ENCODE measurements at places on chromosomes 3 and 15. TPM values are rescaled to one million over a fixed set of nuclear protein-coding genes. Genes with fewer than 3 reads are reported as not detected.

Gene MKRN2OS
- 7.6 TPM for total RNA-seq

Gene PP2D1
- total RNA-seq, result not detected

Gene NANOGP8
- total RNA-seq, result 1.6 TPM

Gene GOLGA8G
- total RNA-seq, result not detected

Gene FGD5
- total RNA-seq, result 12.0 TPM

Gene FBLN2
- 6.3 TPM for total RNA-seq

DNA sequence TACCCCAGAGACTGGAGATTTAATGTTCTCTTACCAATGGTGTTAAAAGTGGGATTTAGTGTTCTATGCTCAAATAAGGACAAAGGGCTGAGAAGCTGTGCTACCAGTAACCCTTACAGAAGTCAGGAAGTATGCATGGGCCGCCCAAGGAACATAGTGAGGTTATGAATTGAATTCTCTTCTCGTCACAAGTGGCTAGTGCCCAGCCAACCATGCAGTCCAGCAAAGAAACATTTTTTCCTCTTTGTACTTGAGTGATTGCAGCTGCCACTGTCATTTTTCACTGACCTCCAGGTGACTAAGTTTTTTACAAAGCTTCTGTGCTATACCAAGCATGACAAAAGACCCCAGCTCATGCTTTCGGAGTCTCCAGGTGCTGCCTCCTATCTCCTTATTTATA is 110.6 kb upstream of the DCBLD2 start:
- no peaks in the 10 kb centered on the region for H3K36me3 ChIP-seq
- no peak overlapping the region for H3K4me3 ChIP-seq
- H3K27ac ChIP-seq, result no peak overlapping the region

DNA sequence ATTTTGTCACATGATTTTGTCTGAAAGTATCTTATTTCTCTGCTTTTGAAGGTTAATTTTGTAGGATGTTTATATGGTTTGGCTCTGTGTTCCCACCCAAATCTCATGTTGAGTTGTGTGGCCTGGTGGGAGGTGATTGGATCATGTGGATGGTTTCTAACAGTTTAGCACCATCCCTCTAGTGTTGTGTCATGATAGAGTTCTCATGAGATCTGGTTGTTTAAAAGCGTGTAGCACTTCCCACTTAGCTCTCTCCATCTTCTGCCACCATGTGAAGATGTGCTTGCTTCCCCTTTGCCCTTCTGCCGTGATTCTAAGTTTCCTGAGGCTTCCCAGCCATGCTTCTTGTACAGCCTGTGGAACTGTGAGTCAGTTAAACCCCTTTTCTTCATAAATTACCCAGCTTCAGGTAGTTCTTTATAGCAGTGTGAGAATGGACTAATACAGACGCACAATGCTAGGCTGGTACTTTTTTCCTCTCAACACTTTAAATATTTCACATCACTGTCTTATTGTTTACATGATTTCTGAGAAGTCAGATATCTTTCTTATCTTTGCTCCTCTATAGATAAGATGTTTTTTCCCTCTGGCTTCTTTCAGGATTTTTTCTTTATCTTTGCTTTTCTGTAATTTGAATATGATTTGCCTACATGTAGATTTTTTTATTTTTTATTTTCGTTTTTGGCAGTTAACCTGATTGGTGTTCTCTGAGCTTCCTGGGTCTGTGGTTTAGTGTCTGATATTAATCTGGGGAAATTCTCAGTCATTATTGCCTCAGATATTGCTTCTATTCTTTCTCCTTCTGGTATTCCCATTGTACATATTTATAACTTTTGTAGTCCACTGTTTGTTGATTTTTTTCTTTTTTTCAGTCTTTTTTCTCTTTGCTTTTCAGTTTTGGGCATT is 22.2 kb downstream of the BTD start:
- no peak overlapping the region for H3K27ac ChIP-seq
- H3K4me1 ChIP-seq, result no peaks in the 10 kb centered on the region
- no peak overlapping the region for H3K4me3 ChIP-seq
- DNase-seq, result no peak
- H3K36me3 ChIP-seq, result no peaks in the 10 kb centered on the region

- DNase-seq, result no peak
- H3K36me3 ChIP-seq, result no peaks in the 10 kb centered on the region
- H3K4me1 ChIP-seq, result peaks cover 4% of the 10 kb centered on the region
Observed at GRCh38 chr3:24258260-24258659, 236.4 kb downstream of the THRB start.

DNA sequence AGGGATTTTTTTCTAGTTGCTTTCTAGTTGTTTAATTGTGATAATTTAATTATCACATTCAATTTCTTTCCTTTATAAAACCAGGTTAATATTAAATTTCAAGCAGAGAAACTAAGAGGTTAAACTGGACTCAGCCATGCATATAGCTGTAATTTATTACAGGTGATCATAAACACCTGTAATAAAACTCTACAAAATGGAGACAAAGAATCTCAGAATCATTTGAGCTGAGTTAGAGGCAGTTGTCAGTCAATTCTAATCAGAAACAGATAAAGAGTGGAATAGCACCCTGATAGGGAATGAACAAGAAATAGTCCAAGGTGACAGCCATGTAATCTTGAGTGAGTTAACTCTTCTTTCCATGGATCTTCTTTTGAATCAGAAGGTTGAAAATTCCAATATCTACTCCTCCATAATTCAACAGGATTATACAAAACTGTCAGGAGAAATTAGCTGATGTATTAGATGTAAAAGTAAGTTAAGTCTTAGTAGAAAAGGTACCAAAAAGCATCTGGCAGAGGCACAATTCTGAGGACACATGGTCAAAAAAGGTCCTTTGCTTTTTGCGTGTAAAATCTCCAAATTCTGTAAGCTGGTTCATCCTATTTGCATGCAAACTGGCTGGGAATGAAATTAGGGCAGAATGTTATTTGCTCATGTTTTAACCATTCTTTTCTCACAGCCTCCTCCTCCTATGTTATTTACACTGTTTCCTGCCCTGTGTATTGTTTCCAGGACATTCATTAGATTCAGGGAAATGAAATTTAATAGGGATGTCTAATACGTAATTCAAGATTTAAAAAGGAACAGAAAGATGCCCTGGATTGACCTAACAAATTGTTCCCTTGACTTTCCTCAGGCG is 39.4 kb upstream of the B3GNT5 start:
- H3K36me3 ChIP-seq, result no peaks in the 10 kb centered on the region
- no peaks in the 10 kb centered on the region for H3K4me1 ChIP-seq
- H3K27ac ChIP-seq, result no peak overlapping the region

DNA sequence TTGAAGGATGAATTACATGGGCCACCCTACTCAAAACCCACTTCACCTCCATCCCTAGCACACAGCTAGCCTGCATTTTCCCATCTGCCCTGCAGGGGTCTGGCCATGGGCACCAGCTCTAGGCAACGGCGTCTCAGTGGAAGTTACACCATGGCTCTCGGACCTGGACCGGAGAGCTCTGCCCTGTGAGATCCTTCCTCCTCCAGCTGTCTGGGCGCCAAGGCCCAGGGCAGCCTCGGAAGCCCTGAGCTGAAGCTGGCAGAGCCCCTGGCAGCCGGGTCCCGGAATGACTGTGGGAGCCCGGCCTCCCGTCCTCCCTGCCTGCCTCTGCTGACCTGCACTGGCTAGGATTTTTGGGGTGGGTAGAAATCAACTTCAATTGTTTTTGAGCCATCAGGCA is 98.9 kb downstream of the CHSY1 start:
- no peaks in the 10 kb centered on the region for H3K27me3 ChIP-seq
- no peak overlapping the region for H3K27ac ChIP-seq
- DNase-seq, result no peak
- no peaks in the 10 kb centered on the region for H3K36me3 ChIP-seq
- H3K4me3 ChIP-seq, result no peak overlapping the region
- no peaks in the 10 kb centered on the region for H3K4me1 ChIP-seq

DNA sequence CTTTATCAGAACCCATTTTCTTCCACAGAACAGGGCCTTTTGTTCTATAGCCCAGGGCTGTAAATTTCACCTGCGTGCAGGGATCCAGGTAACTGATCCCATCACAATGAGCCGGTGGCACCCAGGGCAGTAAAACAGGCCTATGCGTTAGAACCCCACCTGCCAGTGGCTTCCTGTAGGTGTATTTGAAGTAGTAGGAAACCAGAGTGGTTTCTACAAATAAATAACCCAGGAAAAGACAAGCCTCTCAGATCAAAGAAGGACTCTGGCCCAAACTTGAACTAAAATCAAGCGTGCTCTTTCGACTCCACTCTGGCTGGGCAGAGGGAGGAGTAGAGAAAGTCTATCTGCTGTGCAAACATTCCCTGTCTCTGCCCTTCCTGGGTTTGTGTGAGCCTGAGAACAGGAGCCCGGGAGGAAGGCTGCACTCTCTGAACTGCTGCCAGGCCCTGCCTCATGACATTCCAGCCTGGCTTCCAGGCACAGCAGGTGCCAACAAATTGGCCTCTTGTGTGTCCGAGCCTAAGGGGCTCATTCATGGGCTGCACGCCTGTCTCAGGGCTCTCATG is 77.7 kb downstream of the CEMIP start:
- no peaks in the 10 kb centered on the region for H3K36me3 ChIP-seq
- no peaks in the 10 kb centered on the region for H3K27me3 ChIP-seq
- no peak overlapping the region for H3K4me3 ChIP-seq
- H3K4me1 ChIP-seq, result peaks cover 25% of the 10 kb centered on the region

DNA sequence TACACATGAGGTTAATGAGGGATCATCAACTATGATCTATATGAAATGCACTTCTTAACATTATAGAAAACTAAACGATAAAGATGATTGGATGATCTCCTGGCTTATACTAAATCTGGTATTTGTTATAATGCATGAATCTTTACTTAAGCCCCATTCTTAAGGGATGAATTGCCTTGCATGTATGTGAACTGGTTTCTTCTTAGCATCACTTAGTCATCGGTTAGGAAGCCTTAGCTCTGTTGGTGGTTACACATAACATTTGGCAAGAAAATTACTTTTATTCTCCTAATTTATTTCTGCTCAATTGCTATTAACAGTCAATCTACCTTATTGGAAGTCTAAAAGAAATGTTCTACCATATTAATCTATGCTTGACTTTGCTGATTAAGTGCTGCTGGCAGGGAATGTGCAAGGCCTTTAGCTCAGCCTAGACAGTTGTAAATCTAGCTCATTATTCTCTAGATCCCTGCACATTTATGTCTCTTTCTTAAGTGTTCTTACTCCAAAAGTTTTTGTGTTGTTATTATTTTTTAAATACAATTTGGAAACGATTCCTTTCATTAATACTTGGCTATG is 356.0 kb downstream of the ZPLD1 start:
- H3K27me3 ChIP-seq, result no peaks in the 10 kb centered on the region
- H3K4me3 ChIP-seq, result no peak overlapping the region
- no peaks in the 10 kb centered on the region for H3K4me1 ChIP-seq
- H3K36me3 ChIP-seq, result no peaks in the 10 kb centered on the region

GRCh38 chr3:47022641-47023071 is 43.2 kb downstream of the NBEAL2 start:
- no peak overlapping the region for H3K27ac ChIP-seq
- no peak for DNase-seq
- H3K4me3 ChIP-seq, result no peak overlapping the region
- H3K36me3 ChIP-seq, result peaks cover 44% of the 10 kb centered on the region
- peaks cover 74% of the 10 kb centered on the region for H3K4me1 ChIP-seq

- H3K27ac ChIP-seq, result no peak overlapping the region
- no peaks in the 10 kb centered on the region for H3K27me3 ChIP-seq
- no peaks in the 10 kb centered on the region for H3K4me1 ChIP-seq
- DNase-seq, result no peak
- H3K36me3 ChIP-seq, result no peaks in the 10 kb centered on the region
- H3K4me3 ChIP-seq, result no peak overlapping the region
Observed at GRCh38 chr3:180252683-180253082, 215.9 kb upstream of the PEX5L start.

GRCh38 chr15:40282147-40282868 is 556 bp downstream of the ANKRD63 start:
- H3K36me3 ChIP-seq, result no peaks in the 10 kb centered on the region
- peak overlapping the region; percentile 25 for H3K4me3 ChIP-seq
- H3K27me3 ChIP-seq, result peaks cover 23% of the 10 kb centered on the region

DNA sequence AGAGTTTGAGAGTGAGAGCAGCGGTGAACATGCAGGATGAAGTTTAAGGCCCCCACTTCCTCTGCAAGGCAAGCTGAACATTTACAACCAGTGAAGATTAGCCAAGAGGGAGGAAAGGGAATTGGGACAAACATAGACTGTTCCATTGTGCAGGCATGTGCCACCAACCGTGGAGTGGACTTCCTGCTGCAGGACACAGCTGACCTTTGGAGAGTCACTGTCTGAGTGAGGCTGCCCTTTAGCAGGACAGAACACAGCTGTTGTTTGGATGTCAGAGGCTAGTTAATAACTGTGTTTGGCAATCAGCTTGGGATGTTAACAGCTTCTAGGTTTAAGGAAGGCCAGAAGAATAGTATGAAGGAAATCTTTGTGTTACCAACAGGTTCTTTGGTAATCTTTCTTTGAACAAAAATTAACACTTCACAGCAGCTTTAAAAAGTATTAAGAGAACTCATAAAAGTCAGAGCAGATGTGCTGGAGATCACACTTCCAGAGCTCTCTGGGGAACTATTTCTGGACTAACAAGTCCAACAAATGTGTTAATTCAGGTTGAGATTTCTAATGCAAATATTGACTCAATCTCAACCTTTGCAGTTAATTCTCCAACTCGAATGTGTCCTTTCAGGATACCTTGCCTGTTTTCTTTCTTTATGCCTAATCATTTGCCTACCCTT is 31.4 kb downstream of the CTDSPL start:
- H3K4me1 ChIP-seq, result peaks cover 71% of the 10 kb centered on the region
- no peaks in the 10 kb centered on the region for H3K27me3 ChIP-seq
- H3K4me3 ChIP-seq, result no peak overlapping the region

GRCh38 chr15:45829336-45830153 is 194.7 kb downstream of the SQOR start:
- no peaks in the 10 kb centered on the region for H3K27me3 ChIP-seq
- no peaks in the 10 kb centered on the region for H3K4me1 ChIP-seq
- no peak for DNase-seq
- no peak overlapping the region for H3K27ac ChIP-seq
- H3K36me3 ChIP-seq, result no peaks in the 10 kb centered on the region
- H3K4me3 ChIP-seq, result no peak overlapping the region

GRCh38 chr3:8988791-8989558 is 25.7 kb upstream of the RAD18 start:
- no peak overlapping the region for H3K27ac ChIP-seq
- no peaks in the 10 kb centered on the region for H3K4me1 ChIP-seq
- H3K27me3 ChIP-seq, result no peaks in the 10 kb centered on the region
- H3K4me3 ChIP-seq, result no peak overlapping the region
- DNase-seq, result no peak

- H3K36me3 ChIP-seq, result no peaks in the 10 kb centered on the region
- no peak overlapping the region for H3K4me3 ChIP-seq
- H3K27ac ChIP-seq, result no peak overlapping the region
- H3K27me3 ChIP-seq, result no peaks in the 10 kb centered on the region
- no peak for DNase-seq
Observed at GRCh38 chr3:3365716-3366115, 186.2 kb upstream of the CRBN start.

- DNase-seq, result no peak
- H3K4me1 ChIP-seq, result no peaks in the 10 kb centered on the region
- H3K36me3 ChIP-seq, result no peaks in the 10 kb centered on the region
- no peak overlapping the region for H3K4me3 ChIP-seq
- no peaks in the 10 kb centered on the region for H3K27me3 ChIP-seq
Observed at GRCh38 chr3:136353461-136353860, 103.3 kb downstream of the PCCB start.

All from esophagus squamous epithelium (tissue), 5 donors.